Mesendoderm (in vitro differentiated cells): ENCODE measurements at places on chromosomes 12 and 14.

DNA sequence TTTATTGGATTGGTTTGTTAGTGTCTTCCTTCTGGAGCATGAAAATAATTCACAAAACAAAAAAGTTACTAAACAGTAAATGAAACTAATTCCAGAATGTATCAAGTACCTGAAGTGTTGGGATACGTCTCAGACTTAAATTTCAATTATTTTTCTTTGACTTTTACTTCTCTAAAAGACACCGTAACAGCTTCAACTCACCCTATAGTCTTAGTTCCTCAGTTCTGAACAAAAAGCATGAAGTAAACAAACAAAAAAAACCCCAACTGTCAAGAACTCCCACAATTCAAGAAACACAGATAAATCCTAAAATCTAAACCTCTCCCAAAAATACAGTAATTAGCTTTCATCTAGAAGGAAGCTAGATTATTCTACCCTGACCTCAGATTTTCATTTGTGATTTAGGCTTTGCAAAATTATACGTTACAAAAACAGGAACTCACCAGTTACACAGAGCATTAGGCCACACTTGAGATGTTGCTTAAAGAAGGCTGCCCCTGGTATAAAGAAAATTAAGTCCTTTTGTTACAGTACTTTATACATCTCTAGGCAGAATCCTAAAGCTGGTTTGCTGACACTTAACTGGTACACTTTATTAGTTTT lies 10.2 kb downstream of the HEATR5A start:
- H3K36me3 ChIP-seq: no peaks in the 10 kb centered on the region
- H3K27ac ChIP-seq: no peak overlapping the region
- no peak overlapping the region for H3K4me3 ChIP-seq
- DNase-seq: no peak
- no peaks in the 10 kb centered on the region for H3K27me3 ChIP-seq

GRCh38 chr12:130969223-130969622 lies 15.5 kb downstream of the ADGRD1 start:
- H3K4me3 ChIP-seq: no peak overlapping the region
- H3K36me3 ChIP-seq: no peaks in the 10 kb centered on the region
- DNase-seq: no peak
- no peak overlapping the region for H3K27ac ChIP-seq

DNA sequence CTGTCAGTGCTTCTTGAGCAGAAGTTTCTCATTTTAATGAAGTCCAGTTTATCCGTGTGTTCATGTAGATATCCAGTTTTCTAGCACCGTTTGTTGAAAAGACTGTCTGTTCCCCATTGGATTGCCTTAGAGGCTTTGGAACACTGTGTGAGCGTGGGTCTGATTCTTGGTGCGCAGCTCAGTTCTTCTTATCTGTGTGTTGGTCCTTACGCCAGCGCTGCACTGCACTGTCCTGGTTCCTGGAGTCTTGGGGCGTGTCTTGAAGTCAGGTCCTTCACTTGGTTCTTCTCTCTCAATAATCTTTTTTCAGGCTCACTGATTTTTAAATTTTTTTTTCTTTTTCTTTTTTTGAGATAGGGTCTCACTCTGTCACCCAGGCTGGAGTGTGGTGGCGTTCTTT lies 25.5 kb downstream of the EP400 start:
- DNase-seq: no peak
- H3K27me3 ChIP-seq: no peaks in the 10 kb centered on the region
- H3K36me3 ChIP-seq: peaks cover under 1% of the 10 kb centered on the region
- no peak overlapping the region for H3K4me3 ChIP-seq

DNA sequence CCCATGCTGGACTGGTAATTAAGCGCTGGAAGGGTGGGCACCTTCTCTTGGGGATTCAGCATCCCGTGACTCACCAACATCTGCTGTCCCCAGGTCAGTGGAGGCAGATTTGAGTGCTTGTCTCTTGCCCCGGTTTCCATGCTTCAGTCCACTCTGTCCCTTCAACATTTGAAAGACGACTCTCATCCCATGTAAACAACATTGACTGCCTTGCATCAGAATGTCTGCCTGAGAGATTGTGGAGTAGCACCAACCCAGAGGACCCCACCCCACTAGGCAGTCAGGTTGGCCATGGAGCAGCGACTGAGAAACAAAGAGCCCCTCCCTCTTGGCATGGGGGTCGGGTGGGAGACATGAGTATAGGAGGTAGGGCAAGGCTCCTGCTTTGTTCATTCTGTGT lies 4.9 kb upstream of the STAC3 start:
- peaks cover 2% of the 10 kb centered on the region for H3K36me3 ChIP-seq
- H3K27me3 ChIP-seq: no peaks in the 10 kb centered on the region
- no peaks in the 10 kb centered on the region for H3K4me1 ChIP-seq
- no peak overlapping the region for H3K27ac ChIP-seq

- no peak overlapping the region for H3K4me3 ChIP-seq
- no peaks in the 10 kb centered on the region for H3K36me3 ChIP-seq
- H3K4me1 ChIP-seq: no peaks in the 10 kb centered on the region
- no peak overlapping the region for H3K27ac ChIP-seq
- DNase-seq: no peak
Observed at GRCh38 chr12:106910202-106910601, 45.5 kb upstream of the TMEM263 start.

GRCh38 chr12:65608319-65608916 lies 215.9 kb upstream of the HMGA2 start:
- H3K36me3 ChIP-seq: no peaks in the 10 kb centered on the region
- no peaks in the 10 kb centered on the region for H3K27me3 ChIP-seq
- no peaks in the 10 kb centered on the region for H3K4me1 ChIP-seq
- no peak for DNase-seq
- no peak overlapping the region for H3K4me3 ChIP-seq
- no peak overlapping the region for H3K27ac ChIP-seq

- DNase-seq: no peak
- no peak overlapping the region for H3K4me3 ChIP-seq
- no peaks in the 10 kb centered on the region for H3K4me1 ChIP-seq
- no peaks in the 10 kb centered on the region for H3K27me3 ChIP-seq
- H3K36me3 ChIP-seq: no peaks in the 10 kb centered on the region
Observed at GRCh38 chr14:96638041-96638855, 136.1 kb downstream of the PAPOLA start.

- no peak overlapping the region for H3K4me3 ChIP-seq
- H3K36me3 ChIP-seq: peaks cover 5% of the 10 kb centered on the region
- no peaks in the 10 kb centered on the region for H3K27me3 ChIP-seq
- DNase-seq: no peak
- H3K27ac ChIP-seq: no peak overlapping the region
Observed at GRCh38 chr12:16361142-16361783, 13.8 kb downstream of the MGST1 start.

DNA sequence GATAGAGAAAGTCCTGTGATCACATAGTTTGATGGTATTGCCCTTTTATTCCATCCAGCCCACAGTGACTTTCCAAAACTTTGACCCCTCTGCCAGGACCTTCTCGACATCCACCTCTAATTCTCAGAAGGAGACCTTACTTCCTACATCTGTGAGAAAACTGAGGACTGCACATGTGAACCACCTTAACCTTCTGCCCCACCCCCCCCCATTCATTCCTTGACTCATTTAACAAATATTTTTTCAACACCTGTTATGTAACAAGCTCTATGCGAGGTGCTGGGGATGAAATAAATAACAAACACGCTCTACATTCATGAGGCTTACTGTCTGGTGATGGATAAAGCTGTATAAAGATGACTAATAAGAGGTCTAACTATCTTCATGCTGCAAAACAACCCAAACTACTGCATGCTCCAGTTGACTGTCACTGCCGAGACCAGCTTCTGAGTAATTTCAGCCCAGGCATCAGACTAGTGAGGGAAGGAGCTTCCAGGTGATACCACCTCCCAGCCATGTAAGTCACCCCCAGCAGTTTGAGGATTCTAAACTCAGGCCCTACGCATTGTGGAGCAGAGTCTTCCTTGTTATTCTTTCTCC lies 1.9 kb upstream of the HAL start:
- no peaks in the 10 kb centered on the region for H3K4me1 ChIP-seq
- DNase-seq: no peak
- no peaks in the 10 kb centered on the region for H3K36me3 ChIP-seq
- no peaks in the 10 kb centered on the region for H3K27me3 ChIP-seq

GRCh38 chr12:128600886-128601285 lies 222.9 kb downstream of the SLC15A4 start:
- no peak overlapping the region for H3K4me3 ChIP-seq
- H3K4me1 ChIP-seq: peaks cover 2% of the 10 kb centered on the region

- no peaks in the 10 kb centered on the region for H3K4me1 ChIP-seq
- DNase-seq: peak; percentile 39
- H3K27me3 ChIP-seq: no peaks in the 10 kb centered on the region
- no peak overlapping the region for H3K4me3 ChIP-seq
- peaks cover 2% of the 10 kb centered on the region for H3K36me3 ChIP-seq
Observed at GRCh38 chr12:122523280-122523679, 3.5 kb downstream of the RSRC2 start.

DNA sequence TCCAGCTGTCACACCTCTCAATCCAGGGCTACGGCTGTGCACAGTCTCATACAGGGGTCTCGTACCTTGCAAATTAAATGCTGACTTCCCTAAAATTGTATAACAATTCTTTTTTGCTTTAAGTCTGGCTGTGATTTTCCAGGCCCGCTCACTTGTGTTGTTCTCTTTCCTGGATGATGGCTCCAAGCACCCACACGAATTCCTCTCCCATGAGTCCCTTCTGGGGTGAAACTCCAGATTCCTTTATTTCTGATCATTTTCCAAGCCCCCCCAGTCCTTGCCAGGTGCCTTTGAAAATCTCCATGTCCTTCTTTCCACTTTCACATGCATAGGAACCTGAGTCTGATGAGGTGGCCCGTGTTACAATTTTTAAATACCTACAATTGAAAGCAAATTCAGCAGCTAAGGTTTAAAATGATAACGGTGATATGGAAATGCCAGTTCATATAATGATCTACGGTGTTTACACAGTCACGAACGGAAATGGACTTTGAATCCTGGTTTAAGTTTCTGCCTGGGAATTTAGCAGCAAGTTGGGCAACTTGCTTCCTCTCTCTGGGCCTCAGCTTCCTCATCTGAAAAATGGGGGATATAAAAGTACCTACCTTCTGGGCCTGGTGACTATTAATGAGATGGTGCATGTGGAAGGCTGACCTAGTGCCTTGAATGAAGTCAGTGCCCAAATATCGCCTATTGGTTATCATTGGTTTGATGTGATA lies 85.5 kb downstream of the STAB2 start:
- H3K4me3 ChIP-seq: no peak overlapping the region
- H3K4me1 ChIP-seq: no peaks in the 10 kb centered on the region
- no peaks in the 10 kb centered on the region for H3K36me3 ChIP-seq
- H3K27ac ChIP-seq: no peak overlapping the region
- DNase-seq: no peak

DNA sequence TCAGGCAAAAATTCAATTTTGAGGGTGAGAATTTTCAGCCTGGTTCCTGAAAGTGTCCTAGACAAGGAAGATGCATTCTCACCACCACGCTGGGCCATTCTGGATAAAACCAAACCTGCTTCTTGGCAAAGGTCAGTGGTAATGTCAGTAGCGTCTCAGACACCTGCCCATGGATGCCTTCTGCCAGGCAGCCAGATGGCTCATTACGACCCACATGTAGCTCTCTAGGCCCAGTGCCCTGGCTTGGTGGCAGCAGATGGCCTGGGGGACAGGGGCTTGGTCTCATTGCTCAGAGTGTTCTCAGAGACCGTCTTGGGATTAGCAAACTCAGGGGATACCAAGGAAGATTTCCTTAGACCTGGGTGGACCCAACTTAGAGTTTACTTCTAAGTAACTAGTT lies 105.1 kb downstream of the ARF6 start:
- H3K4me1 ChIP-seq: peaks cover 26% of the 10 kb centered on the region
- DNase-seq: no peak
- H3K36me3 ChIP-seq: no peaks in the 10 kb centered on the region
- H3K27ac ChIP-seq: no peak overlapping the region

DNA sequence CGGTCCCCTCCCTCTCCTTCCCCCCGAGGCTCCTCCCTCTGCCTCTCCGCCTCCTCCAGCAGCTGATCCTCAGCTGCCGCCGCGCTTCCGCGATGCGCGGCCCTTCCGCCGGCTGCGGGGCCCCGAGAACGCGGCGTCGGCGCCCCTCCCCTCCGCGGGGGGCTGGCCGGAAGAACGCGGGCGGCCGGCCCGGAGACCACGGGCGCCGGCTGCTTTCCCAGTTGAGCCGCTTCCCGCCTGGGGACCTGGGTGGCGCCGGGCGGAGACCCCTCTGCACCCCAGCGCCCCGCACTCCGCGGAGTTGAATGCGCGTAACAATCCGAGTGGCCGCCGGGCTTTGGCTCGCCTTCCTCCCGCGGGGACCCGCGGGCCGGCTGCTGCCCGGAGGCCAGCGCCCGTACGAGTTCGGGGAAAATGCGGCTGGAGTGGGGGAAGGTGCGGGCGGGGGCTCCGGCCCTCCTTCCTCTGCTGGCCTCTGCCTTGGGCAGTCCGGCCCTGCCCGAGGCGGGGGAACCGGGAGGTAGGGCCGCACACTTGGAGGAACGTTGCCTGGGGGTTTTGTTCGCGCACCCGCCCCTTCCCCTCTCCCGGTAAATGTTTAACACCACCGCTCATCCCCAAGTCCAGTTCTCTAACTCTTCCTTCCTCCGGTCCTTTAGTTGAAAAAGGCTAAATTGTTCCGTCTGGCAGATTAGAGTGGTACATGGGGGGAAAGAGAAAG lies 393 bp upstream of the DCAF5 start:
- peak; percentile 61 for DNase-seq
- H3K4me1 ChIP-seq: peaks cover 2% of the 10 kb centered on the region
- peak overlapping the region; percentile 64 for H3K4me3 ChIP-seq
- no peaks in the 10 kb centered on the region for H3K27me3 ChIP-seq
- peak overlapping the region; percentile 97 for H3K27ac ChIP-seq

DNA sequence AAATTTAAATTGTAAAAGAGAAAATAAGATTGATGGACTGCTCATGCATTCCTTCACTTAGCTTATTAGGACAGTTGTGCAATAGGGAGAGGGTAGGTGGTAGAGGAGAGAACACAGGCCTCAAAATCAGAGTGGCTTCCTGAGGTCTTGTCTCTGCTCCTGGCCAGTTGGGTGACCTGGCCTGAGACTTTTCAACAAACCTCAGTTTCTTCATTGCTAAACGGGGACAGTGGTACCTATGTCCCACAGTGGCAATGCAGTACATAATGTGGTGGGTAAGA lies 2.6 kb downstream of the MAP3K12 start:
- H3K4me3 ChIP-seq: no peak overlapping the region
- H3K4me1 ChIP-seq: peaks cover 24% of the 10 kb centered on the region
- DNase-seq: no peak
- H3K27ac ChIP-seq: no peak overlapping the region
- H3K36me3 ChIP-seq: no peaks in the 10 kb centered on the region

- no peak for DNase-seq
- H3K4me3 ChIP-seq: no peak overlapping the region
- no peak overlapping the region for H3K27ac ChIP-seq
- no peaks in the 10 kb centered on the region for H3K27me3 ChIP-seq
- no peaks in the 10 kb centered on the region for H3K36me3 ChIP-seq
- no peaks in the 10 kb centered on the region for H3K4me1 ChIP-seq
Observed at GRCh38 chr12:18578191-18578590, 159.6 kb downstream of the PLCZ1 start.
